ENCODE measurements at places on chromosomes 12 and 14.
A peak's percentile ranks its signal among the peaks of the same experiment; 100 is the strongest.

DNA sequence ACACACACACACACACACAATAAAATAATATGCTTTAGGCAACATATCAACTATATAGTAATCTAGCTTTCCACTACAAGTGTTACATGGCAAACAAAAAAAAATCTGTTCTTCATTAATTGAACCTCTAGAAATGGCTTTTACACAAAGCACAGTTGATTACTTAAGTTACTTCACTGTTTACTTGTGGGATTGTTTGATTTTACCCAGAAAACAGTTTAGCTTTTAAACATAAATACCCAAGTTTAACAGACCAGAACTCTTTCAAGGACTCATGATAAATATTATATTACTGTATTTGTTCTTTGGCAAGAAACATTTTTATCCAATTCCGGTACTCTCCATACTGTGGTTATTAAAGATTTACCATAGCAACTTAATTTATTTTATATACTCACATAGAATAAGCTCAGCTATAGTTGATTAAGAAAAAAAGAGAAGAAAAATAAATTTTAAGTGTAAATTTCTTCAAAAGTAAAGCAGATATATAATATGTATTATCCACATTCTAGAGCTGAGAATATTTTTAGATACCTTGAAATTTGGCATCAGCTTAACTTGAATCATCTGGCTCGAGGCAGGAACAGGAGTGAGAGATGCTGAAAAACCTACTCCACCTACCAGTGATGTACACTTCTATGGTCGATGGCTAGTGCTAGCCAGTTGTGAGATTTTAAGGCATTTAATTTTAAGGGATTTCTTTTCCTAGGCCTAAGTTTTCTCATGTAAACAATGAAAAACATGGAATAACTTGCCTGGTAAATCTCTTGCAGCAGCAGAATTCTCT is 126.0 kb downstream of the BTG1 start:
- no peak for DNase-seq

DNA sequence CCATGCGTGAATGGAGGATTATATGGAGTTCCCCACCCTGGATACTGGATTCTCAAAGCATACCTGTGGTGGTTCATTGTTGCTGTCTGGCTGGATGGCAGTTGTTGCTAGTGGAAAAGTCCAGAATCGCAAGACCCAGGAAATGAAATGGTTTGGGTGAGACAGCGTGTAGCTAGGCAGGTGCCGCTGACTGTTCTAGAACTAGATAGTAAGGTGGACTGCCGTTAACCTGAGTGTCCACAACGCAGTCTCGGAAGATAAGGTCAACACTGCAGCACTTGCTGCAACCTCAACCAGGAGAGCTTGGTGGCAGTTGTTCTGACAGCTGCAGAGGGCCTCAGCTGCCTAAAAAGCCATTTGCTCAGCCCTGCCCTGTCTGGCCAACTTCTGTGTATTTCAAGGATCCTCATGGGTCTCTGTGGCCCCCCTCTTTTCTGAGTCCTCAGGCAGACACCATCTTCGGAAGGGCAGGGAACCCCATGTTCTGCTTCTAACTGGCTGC is 15.5 kb upstream of the IRF2BPL start:
- DNase-seq, result no peak

GRCh38 chr14:57845316-57845715 is 20.6 kb downstream of the SLC35F4 start:
- no peak for DNase-seq

GRCh38 chr12:79559591-79559990 is 131.2 kb downstream of the PAWR start:
- DNase-seq, result no peak

DNA sequence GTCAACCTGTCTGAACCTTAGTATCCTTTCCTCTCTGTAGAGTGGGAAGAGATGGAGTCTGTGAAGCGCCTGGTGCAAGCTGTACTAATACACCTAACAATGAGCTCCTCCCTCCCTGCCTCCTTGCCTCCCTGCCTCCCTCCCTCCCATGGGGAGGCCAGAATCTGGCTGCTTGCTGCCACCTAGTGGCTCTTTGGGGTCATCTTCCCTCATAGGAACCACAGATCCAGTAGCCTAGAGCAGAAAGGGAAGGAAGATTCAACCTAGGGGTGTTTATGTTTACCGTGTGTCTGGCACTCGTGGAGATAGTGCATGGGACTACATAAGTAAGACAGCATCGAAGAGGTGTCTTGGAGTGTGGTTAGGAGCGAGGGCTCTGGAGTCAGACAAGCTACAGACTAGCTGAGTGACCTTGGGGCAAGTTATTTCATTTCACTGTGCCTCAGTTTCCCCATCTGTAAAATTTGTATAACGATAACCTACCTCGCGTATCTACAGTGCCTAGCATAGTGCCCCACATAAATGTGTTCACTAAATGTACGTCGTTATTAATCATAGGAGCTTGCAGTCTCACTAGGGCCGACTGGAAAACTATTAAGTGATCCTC is 35.5 kb upstream of the TSPAN9 start:
- peak; percentile 24 for DNase-seq

DNA sequence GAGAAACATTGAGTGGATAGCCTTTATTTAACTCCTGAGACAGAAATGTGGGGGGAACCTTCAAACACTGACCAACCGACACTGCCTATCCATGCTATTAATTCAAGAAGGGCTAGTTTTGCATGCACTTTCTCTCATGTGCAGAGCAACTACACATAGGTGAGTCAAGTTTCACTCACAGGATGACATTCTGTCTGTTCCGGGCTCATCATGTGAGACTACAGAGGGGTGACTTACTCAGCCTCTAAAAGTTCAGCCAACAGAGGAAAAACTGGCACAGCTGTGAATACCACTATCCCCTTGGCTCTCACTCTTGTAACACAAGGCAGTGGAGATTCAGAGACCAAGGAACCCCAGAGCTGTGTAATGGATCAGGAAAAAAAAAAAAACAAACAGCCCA is 13.3 kb downstream of the BEST3 start:
- DNase-seq, result peak; percentile 2

GRCh38 chr14:90693413-90693812 is 122.8 kb downstream of the TTC7B start:
- DNase-seq, result no peak

- no peak for DNase-seq
These were observed 89.3 kb upstream of the FGD4 start for GRCh38 chr12:32309811-32310736.

GRCh38 chr12:59179231-59179630 is 258.9 kb upstream of the LRIG3 start:
- DNase-seq, result no peak

- DNase-seq, result no peak
These were observed 31.8 kb upstream of the ULK1 start for GRCh38 chr12:131862600-131862993.

DNA sequence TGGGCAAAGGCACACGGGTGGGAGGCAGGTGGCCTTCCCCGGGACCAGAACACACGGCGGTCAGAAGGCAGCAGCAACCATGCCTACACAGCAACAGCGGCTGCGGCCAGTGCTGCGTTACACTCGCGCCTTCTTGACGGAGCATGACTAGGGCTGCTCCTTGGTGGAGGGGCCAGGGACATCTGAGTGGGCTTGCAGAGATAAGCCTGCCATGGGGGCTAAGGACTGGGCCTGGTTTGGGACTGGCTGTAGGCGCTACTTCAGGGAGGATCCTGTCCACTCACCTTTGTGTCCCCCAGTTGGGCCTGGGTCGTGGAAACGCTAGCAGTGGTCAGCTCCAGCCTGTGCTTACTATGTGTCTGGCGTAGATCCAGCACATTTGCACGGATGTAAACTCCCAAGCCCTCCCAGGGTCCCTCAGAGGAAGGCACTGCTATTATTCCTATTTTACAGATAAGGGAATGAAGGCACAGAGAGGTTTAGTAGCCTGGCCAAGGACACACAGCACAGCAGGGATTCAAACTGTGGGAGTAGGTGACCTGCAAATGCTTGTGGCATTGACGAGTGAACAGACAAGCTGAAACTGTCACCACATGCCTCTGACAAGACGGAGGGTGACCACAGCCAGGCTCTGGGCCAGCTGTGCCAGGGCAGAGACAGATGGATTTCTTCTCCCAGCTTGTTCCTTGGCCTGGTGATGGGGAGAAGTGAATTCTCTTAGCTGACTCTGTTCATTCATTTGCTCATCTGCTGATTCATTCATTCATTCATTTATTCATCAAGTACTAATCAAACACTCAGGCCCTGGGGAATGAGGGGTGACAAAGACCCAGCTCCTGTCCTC is 31.9 kb upstream of the DLK1 start:
- no peak for DNase-seq

- no peak for DNase-seq
These were observed 253.7 kb downstream of the SNAPC1 start for GRCh38 chr14:62015945-62016344.

GRCh38 chr14:23627961-23628360 is 8.2 kb upstream of the DHRS2 start:
- DNase-seq, result no peak

- no peak for DNase-seq
These were observed 166.1 kb downstream of the PAWR start for GRCh38 chr12:79524507-79525148.

- no peak for DNase-seq
These were observed 41.2 kb downstream of the NKX2-1 start for GRCh38 chr14:36478782-36479181.

DNA sequence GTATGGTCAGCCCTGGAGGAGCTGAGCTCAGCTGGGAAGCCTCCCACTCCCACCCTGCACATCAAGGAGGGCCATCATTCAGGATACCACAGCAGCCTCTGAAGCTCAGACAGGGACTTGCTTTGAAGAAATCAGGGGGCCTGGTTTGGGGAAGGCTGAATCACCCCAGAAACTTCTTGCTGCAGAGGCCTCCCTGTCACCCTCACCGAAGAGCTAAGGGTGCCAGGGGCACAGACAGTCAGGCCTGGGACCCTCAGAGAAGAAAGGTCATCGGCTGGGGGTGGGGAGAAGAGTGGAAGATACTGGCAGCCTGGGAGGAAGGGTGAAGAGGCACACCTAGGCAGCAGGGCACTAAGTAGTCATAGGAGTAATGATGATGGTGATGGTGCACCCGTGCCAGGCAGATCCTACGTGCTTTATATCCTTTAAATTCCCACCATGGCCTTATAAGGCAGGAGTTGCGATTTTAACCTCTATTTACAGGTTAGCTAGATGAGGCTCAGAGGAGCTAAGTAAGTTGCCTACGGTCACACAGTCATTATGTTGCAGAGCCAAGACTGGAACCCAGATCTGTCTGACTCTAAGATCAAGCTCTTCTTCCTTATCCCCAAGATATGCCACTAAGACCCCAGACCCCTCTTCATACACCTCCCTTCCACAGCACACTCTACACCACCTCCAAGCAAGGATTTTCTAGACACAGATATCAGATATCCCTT is 28.5 kb upstream of the PNMA1 start:
- no peak for DNase-seq

- DNase-seq, result no peak
These were observed 94.7 kb downstream of the ANO6 start for GRCh38 chr12:45310627-45310968.

- DNase-seq, result no peak
These were observed 65.2 kb downstream of the TSPAN9 start for GRCh38 chr12:3142386-3142785.

DNA sequence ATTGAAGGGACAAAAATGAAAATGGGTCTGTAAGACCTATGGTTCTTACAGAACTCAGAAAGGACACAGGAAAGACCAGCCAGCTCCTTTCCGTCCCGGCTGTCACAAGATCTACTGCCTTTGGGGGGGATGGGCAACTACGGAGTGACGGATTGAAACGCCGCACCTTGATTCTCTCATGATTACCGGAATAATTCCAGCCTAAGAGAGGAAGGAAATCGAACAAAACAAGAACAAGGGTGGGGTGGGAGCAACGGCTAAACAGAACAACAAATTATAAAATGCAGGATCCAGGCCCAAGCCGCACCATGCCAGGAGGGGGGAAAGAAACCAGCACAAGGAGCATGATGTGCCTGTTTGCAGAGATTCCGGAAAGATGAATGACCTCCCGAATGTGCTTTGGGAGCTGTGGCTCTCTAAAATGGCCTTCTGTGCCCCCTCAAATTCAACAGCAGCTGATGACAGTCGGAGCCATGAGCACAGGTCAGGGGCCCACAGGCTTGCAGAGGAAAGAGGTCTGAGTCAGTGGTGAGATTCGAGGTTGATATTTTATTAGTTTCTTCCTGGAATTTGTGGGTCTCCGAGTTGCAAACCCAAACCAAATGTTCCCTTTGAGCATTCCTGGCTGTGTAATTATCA is 72.1 kb downstream of the SPRING1 start:
- DNase-seq, result no peak

- no peak for DNase-seq
These were observed 110.4 kb downstream of the DAD1 start for GRCh38 chr14:22478670-22479069.

DNA sequence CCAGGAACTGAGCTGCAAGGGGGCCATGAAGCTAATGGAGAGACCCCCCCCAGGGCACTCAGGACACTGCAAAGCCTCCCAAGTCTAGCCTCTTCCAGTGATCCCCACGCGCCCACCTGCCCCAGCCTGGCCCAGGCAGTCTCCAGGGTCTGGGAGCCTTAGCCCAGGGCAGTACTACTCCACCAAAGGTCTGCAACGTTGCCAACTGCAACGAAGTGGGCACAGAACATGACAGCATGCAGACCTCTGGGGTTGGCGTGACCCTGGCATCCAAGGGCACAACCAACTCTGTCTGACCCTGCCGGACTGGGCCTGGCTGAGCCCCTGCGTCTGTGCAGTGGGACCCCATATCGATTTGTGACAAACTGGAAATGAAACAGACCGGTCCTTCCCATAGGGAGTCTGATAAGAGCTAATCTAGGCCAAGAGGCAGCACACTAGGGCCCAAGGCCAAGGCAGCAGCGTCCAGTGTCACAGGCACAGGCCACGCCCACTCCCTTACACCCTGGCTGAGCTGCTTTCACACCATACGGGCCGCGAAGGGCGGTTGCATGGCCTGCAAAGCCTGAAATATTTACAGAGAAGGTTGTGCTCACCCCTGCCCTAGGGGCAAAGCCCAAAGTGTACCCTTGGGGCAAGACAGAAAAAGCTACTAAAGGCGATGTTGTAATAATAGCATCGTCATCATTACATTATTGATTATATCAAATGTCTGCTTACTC is 76.7 kb downstream of the NCOR2 start:
- DNase-seq, result no peak

DNA sequence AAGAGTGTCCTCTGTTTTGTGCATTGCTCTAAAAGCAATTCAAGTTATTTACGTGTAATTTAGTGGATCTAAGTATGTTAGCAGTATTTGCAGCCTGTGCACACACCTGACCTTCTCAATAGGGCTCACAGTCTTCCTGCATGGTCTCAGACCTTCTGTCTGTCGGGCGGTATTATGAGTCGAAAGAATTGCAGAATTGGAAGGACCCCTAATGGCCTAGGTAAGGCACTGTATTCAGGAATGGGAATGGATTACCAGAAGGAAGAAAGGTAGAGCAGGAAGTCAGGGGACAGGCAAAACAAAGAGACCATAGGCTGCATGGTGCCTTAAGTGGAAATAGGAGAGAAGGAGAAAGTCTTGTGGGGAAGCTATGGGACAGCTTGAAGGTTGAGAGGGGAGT is 341.6 kb downstream of the VRK1 start:
- DNase-seq, result no peak

DNA sequence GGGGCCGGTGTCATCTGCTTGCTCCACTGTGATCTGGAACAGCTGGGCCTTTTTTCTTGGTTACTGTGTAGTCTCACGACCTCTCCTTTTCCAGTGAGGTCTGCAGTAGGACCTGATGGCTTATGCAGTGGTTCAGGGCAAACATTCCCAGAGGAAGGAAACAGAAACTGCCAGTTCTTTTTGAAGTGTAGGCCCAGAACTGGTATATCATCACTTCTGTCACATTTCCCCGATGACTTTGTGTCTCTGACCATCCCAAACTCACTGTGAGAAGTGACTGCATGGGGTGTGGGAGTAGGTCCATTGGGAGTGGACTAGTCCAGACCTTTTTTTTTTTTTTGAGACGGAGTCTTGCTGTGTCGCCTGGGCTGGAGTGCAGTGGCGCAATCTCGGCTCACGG is 38.4 kb downstream of the RCOR1 start:
- DNase-seq, result no peak

Data from stimulated activated CD8-positive, alpha-beta memory T cell treated with anti-CD3 and anti-CD28 coated beads, Interleukin-15, amount 100 ng/mL, for 48 hours (primary cell).